ENCODE measurements at places on chromosomes 5 and 9.
A peak's percentile ranks its signal among the peaks of the same experiment; 100 is the strongest.

GRCh38 chr9:125646621-125647100 lies 60.3 kb downstream of the MAPKAP1 start:
- peak; percentile 14 for DNase-seq

DNA sequence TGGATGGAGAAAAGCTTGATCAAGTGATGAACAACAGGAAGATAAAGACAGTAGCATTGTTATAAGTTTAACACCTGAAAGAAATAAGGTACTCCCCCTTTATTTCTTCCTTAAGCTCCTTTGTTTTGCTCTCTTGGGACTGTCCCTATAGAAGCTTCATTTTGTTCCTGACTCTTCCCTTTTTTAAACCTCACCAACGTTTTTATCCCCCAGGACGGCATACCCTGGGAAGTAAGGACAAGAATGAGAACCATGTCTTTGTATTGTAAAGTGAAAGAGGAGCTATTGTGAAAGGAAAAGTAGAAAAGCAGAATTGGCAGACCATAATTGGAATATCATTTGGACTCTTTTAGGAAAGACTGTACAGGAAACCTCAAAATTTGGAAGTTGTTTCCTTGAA lies 1368.6 kb upstream of the C9orf72 start:
- DNase-seq, result no peak

GRCh38 chr9:27880635-27881034 lies 307.4 kb upstream of the C9orf72 start:
- DNase-seq, result no peak

GRCh38 chr9:35490910-35491465 lies 1.1 kb downstream of the RUSC2 start:
- no peak for DNase-seq

GRCh38 chr9:34139477-34140146 lies 13.1 kb upstream of the DCAF12 start:
- DNase-seq, result no peak

GRCh38 chr5:139146809-139147482 lies 51.2 kb downstream of the SIL1 start:
- DNase-seq, result no peak

DNA sequence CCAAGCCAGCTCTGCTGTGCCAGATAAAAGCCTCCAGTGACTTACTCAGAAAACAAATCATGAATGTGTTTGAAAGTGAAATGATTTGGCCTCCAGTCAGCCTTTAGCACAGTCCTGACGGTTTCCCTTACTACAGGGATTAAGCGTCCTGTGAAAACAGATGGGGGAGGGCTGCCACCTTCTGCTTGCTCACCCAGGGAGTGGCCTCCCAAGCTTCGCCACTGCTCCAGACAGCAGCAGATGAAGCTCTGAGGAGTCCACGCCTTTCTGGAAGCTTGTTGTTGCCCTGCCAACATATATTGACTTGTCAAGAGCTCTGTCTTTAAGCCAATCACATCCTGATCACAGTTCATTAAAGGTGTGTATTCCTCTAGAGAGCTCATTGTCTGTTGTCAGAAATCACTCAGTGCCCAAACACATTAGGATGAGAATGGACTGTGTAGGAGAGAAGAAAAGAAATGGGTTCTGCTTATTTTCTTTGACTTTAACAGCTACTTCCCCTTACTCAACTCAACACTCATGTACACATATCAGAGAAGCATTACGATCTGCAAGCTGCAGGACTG lies 4.9 kb upstream of the FYB1 start:
- no peak for DNase-seq

- peak; percentile 9 for DNase-seq
These were observed 931 bp downstream of the FAM219A start for GRCh38 chr9:34457266-34458012.

GRCh38 chr5:126695091-126695490 lies 81.8 kb upstream of the LMNB1 start:
- DNase-seq, result no peak

- no peak for DNase-seq
These were observed 88.6 kb upstream of the AGXT2 start for GRCh38 chr5:35136386-35136785.

DNA sequence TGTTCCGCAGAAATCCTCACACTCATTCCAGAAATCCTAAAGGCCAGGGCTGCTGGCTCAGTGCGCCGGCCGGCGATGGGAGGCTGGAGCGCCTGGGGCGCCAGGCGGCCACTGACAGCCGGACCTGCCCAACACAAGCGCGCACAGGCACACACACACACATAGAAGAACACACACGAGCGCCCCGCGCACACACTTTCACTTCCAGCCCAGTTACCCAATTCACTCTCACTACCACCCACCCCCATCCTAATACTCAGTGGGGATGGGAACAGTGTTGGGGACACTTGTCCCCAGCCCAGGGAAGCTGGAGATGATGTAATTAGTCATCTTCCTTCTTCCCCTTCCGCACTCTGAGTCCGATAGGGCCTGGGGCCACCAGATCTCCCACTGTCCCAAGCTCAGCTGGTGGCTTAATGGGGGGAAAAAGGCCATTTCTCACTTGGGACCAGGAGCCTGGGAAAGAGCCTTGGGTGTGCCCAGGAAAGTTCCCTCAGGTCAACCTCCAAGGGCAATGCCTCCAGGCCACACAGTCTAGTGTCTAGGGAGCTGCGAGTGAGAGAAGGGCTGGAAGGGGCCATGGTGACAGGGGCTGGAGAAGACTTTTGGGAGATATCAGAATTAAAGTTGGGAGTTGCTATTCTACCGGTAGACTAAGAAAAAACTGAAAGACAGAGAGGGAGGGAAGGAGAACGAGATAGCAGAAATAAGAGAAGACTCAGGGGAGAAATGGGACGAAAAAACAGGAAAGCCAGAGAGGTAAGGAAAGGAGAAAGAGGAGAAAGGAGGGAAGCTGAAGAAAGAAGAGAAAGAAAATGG lies 1.7 kb downstream of the EBF1 start:
- DNase-seq, result no peak

DNA sequence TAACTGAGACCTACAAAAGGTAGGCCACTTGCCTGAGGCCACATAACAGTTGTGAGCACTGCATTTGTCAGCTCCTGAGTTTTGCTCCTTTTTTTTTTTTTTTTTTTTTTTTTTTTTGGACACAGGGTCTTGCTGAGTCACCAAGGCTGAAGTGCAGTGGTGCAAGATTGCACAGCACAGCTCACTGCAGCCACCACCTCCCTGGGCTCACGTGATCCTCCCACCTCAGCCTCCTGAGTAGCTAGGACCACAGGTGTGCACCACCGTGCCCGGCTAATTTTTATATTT lies 37.1 kb downstream of the LAMC3 start:
- DNase-seq, result no peak

DNA sequence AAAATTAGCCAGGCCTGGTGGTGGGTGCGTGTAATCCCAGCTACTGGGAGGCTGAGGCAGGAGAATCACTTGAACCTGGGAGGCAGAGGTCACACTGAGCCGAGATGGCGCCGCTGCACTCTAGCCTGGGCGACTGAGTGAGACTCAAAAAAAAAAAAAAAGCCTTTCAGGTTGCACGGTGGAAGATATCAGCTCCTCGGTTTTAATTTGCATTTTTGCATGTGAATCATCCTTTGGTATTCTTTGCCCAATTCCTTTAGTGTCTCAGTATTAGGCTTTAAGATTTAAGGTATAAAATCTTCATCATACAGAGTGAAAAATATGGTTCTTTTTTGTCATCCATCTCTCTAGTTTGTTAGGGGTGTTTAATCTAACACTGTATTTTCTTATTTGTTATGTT lies 173.6 kb upstream of the S1PR3 start:
- DNase-seq, result no peak

Measured in CD4-positive, alpha-beta T cell treated with Interleukin-21 for 1 hour (primary cell).